ENCODE measurements at places on chromosomes 5 and 9.

GRCh38 chr5:98085593-98085992, 687.9 kb upstream of the RGMB start:
- DNase-seq, result no peak

GRCh38 chr9:14180093-14180959, 133.6 kb downstream of the NFIB start:
- DNase-seq, result no peak

DNA sequence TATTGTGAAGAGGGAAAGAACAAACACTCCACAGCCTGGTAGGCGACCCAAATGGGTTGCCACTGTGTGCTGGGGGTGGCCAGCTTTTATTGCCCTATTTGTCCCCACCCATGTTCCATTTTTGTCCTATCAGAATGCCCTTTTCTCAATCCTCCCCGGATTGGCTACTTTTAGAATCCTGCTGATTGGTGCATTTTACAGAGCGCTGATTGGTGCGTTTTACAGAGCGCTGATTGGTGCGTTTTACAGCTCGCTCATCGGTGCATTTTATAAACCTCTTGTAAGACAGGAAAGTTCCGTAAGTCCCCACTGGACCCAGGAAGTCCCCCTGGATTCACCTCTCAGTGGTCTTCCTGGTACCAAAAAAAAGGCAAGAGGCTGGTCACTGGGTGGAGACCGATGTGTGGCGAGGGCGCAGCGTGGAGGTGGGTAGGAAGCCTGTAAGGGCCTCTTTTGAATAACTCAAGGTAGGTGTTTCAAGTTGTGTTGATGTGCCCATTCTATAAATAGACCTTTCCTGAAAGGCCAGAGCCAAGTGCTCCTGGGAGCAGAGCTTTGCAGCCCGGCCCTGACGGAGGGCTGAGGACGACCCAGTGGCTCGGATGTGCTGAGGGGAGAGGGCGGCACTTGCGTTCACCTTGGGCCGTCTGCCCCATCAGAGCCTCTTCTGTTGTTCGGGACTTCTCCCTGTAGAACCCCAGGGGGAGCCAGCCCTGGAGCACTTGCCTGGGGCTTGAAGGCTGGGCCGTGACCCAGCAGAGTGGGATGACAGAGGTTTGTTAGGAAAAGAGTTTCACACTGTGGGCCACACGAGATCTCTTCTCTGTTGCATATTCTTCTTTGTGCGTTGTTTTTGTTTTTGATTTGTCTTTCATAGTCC, 7.2 kb upstream of the GFPT2 start:
- no peak for DNase-seq

GRCh38 chr9:31320494-31320893, 1063.9 kb upstream of the ACO1 start:
- DNase-seq, result no peak

DNA sequence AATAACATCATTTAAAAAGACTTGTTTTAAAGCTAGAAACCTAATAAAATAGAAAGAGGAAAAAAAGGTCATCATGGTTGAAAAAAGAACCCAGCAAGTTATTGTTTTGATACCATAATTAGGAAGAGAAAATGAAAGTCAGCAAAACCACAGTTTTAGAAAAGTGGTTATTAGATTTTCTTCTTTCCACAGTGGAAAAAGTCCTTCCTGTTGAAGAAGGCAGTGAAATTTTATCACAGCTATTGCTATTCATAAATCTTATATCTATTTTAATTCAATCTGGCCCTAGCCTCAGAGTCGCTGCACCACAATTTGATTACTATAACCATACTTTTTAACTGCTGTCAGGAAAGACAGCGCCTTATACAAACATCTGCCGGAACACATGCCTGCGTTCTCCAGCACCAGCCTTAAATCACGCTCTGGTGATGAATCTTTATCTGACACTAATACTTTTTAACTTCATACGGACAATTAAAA, 60.3 kb downstream of the MAPKAP1 start:
- no peak for DNase-seq

GRCh38 chr5:452978-453710, 10.2 kb downstream of the EXOC3 start:
- DNase-seq, result peak; percentile 9

DNA sequence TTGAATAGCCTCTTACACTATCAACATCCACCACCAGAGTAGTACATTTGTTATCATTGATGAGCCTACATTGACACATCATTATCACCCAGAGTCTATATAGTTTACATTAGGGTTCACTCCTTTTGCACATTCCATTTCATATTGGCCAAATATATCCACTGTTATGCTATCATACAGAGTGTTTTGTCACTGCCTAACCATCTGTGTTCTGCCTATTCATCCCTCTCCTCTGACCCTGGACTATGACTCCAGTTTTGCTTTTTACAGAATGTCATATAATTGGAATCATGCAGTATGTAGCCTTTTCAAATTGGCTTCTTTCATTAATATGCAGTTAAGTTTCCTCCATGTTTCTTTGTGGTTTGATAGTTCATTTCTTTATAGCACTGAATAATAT, 904.7 kb downstream of the TLE1 start:
- no peak for DNase-seq

DNA sequence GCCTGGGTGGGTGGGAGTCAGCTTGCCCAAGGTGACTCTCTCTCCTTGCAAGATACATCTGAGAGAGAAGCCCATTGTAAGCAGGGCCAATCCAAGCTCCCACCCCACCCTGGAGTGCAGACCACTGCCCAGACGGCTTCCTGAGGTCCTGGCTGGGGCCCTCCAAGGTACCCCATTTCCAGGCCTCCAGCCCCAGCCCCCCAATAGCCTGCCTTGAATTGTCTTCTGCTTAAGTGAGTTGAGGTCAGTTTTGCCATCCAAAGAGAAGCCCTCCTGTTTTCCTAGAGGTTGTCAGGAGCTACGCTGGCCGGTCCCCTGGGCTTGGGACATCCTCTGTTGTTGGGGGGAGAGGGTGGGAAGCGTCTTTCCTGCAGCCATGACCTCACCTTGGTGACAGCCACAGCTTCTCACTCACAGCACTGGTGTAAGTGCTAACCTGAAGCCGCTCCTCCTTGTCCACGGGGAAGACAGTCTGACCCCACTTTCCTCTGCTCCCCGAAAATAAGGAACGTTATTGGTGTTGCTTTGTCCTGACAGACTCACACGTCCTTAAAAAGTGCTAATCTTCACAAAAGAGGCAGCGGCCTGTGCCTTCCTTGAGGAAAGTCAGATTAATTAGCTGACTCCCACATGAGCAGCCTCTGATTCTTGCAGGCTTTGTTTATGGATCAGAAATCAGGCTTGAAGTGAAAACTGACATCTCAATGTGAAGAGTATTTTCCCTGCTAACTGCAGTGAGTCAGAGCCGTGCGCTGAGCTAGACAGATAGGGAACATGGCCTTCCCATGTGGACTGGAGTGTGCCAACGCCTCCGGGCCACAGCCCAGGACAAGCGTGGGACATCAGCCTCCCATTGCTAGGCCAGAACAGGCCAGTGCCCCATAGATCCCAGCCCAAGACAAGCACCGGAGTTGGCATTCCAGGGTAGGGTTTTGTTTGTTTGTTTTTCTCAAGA, 52.3 kb downstream of the ADAMTS2 start:
- DNase-seq, result no peak

DNA sequence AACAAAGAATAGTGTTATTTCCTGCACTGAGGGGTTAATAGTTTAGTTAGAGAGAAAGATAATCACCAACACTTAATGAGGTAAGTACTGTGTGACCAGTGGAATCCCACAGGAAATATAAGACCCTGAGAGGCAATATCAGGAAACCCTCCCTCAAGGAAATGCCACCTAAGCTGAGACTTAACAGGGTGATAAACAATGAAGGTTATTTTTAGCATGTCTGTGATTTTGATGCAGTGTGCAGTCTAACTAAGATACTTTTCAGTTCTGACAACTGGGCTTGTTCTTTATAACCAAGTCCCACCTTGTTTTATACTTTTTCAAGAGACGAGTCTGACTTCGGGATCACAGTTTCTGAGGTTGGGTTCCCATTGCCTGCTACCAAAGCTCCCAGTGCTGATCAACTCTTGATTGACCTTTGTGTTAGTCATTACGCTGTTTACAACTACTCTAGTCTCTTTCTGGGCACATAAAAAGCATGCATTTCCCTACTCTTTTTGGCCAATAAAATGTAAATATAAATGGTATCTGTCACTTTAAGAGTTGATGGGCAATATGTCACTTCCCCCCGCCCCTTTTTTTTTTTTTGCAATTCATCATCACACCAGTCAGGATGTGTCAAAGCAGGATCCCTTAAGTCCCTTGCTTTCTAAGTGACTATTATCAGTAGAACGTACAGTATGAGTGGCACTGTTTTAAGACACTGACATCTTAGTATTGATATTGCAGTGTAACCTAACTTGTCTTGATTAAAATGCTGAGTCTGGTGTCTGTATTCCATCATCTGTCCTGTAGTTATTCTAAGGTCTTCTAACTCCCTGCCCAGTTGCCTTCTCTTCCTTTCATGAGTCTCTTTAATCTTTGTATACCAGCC, 31.4 kb downstream of the C6 start:
- no peak for DNase-seq

- no peak for DNase-seq
Observed at GRCh38 chr9:113837334-113837733, 38.8 kb upstream of the ZNF618 start.

- DNase-seq, result no peak
Observed at GRCh38 chr5:78628270-78628992, 20.1 kb downstream of the LHFPL2 start.

- DNase-seq, result no peak
Observed at GRCh38 chr5:88236866-88237642, 31.6 kb downstream of the TMEM161B start.

DNA sequence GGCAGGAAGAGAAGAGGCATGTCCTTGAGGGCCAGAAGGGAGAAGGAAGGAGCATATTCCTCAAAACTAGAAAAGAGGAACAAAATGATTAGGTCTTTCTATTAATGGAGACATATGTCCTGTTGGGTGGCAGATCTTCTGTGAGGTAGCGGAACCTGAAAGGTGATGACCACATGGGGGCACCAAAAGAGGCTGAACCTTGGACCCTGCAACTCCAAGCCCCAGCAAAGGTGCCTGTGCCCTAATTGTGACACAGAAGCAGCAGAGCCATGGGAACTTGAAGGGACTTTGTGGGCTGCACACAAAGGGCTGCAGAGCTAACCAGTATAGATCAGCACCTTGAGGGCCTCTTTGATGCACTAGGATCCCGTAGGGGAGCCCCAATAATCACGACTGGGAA, 158.0 kb downstream of the BAAT start:
- DNase-seq, result no peak

- no peak for DNase-seq
Observed at GRCh38 chr9:76690973-76691370, 73.3 kb upstream of the PCA3 start.

All from activated CD8-positive, alpha-beta memory T cell treated with anti-CD3 and anti-CD28 coated beads, Interleukin-2, amount 50 U/mL, for 4 hours (primary cell).